IgD-negative memory B cell (primary cell): ENCODE measurements at places on chromosomes 2 and 18. TPM values are rescaled to one million over a fixed set of nuclear protein-coding genes. Genes with fewer than 3 reads are reported as not detected.

GPAT2 gene
- polyA plus RNA-seq: 8.6 TPM

CEP68 gene
- polyA plus RNA-seq: 12.1 TPM

CPO gene
- not detected for polyA plus RNA-seq

CCDC138 gene
- 8.6 TPM for polyA plus RNA-seq

C1GALT1C1L gene
- polyA plus RNA-seq: not detected

ARHGEF4 gene
- polyA plus RNA-seq: 0.24 TPM

OTOF gene
- polyA plus RNA-seq: not detected

LHCGR gene
- polyA plus RNA-seq: not detected
